Astrocyte of the cerebellum (primary cell): ENCODE measurements at places on chromosomes 16 and 17.

DNA sequence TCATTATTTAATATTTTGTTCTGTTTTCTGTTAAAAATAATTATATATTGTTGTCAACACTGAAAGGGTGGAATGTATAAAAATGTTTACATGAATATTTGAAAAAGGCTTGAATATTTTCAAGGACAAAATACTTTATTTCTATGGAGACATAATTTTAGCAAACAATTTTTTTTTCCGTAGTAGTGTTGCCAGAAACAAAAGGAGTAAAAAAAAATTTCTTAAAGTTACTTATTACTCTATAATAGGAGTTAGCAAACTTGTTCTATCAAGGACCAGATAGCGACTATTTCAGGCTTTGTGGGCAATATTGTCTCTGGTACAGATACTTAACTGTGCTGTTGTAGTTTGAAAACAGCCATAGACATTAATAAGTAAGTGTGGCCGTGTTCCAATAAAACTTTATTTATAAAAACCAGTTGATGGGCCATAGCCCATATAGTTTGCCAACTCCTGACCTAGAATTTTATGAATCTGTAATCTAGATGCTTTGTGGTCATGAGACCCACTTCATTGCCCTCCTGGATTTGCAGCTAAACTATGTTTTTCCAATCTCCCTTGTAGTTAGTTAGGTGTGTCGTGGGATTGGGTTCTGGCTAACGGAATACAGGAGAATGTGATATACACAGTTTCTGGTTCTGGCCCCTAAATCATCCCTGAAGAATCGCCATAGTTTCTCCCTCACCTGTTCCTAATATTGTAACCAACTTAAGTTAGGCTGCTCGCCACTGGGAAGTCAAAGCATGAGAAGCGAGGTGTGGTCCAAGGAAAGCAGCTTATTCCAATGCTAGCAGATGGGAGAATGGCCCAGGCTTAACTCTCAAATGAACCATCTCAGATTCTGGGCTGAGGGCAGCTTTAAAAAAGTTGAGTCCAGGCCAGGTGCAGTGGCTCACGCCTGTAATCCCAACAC lies 153.6 kb downstream of the ABCA8 start:
- DNase-seq = no peak

GRCh38 chr17:58368860-58369213 lies 16.8 kb upstream of the SUPT4H1 start:
- DNase-seq = no peak

- no peak for DNase-seq
Measured at GRCh38 chr16:11673091-11674000, 5.1 kb downstream of the SNN start.

DNA sequence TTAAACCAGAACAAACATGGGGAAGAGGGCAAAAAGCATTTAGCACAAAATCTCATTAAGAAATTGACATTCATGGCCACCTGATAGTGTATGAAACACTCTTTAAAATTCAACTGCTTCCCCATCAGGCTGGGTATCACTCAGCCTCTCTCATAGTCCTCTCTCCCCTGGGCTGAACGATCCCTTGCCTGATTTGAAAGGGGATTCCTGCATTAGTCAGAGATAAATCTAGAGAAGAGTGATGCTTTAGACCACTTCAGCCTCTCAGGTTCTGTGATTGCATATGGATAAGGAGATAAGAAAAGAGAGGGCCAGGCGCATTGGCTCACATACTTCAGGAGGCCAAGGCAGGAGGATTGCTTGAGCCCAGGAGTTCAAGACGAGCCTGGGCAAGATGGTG lies 280.0 kb downstream of the SOX9 start:
- no peak for DNase-seq

DNA sequence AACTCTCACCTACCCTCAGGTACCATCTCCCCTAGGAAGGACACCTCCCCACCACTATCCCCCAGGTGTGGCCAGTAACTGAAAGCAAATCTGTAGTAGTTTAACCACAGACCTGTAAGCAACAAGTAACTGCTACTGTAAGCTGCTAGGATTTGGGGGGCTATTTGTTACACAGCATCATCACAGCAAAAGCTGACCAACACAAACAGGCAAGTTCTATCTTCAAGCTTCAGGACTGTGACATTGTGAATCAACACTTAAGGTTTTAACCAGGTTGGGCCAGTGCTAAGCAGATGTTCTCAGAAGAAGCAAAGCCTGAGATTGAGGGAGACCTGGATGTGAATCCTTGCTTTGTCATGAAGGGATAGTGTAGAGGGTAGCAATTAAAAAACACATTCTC lies 47.0 kb downstream of the ABCC6 start:
- no peak for DNase-seq
